Cerebellar cortex (tissue), 1 donor: ENCODE measurements at places on chromosomes 1 and 21.

GRCh38 chr1:156893048-156893953 lies at the start of gene PEAR1:
PEAR1 (plus strand) TSS chr1:156893718; CDS start chr1:156903927, 10,209 bp downstream.
- DNase-seq, result no peak

DNA sequence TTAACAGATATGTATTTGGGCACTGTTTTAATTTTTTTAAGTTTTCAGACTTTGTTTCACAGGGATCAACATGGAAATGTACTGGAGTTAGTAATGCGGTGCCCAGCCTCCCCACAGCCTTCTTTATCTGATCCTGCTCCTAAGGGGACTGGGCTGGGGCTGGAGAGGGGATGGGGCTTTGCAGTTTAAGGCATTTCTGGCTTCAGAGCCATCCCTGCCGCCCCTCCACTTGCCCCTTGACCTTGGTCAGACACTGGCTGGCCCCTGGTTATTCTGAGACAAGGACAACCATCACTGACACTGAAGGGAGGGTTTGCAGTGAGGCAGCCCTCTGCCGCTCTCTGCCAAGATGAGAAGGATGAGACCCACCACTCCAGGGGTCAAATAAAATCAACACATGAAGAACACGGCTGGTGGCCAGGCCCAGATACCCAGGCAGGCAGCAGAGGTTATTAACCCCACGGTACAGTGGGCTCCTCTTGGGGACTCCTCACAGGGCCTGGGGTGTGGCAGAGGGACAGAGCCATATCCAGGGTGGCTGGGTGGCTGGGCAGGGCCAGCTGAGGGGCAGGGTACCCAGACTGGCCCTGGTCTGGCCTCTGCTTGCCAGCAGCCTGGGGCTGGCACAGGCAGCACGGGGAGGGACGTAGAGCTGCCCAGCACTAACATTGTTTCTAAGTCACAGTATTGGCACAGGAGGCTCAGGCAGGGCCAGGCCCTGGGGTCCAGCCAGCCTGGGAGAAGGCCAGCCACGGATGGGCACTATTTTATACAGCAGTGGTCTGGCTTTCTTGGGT lies 7.2 kb upstream of the UBE2U start:
- DNase-seq, result peak; percentile 3

GRCh38 chr1:212315907-212316306 lies 30.7 kb downstream of the PPP2R5A start:
- peak; percentile 22 for DNase-seq

DNA sequence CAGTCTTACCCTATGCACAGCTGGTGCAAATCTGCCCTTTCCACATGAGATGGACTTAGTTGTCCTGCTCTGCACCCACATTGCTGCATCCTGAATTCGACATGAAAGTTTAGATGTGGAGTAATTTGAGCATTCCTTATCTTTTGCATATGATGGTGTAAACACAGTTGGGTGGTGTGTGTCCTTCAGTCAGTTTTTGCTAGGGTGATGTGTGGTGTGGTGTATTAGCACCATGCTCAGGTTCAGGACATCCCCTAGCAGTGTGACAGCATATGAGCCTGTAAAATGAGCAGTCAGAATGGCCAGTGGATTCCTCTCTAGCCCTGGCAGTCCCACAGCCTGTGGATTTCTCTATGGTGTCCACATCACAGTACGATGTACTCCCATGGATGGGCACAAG lies 42.6 kb upstream of the CD101 start:
- no peak for DNase-seq

GRCh38 chr1:222654849-222655248 lies 37.0 kb downstream of the MIA3 start:
- DNase-seq, result peak; percentile 8

GRCh38 chr1:145992502-145992936 lies 3.9 kb downstream of the TXNIP start:
- no peak for DNase-seq

GRCh38 chr1:160362168-160362957 lies 4.5 kb upstream of the NHLH1 start:
- peak; percentile 24 for DNase-seq

DNA sequence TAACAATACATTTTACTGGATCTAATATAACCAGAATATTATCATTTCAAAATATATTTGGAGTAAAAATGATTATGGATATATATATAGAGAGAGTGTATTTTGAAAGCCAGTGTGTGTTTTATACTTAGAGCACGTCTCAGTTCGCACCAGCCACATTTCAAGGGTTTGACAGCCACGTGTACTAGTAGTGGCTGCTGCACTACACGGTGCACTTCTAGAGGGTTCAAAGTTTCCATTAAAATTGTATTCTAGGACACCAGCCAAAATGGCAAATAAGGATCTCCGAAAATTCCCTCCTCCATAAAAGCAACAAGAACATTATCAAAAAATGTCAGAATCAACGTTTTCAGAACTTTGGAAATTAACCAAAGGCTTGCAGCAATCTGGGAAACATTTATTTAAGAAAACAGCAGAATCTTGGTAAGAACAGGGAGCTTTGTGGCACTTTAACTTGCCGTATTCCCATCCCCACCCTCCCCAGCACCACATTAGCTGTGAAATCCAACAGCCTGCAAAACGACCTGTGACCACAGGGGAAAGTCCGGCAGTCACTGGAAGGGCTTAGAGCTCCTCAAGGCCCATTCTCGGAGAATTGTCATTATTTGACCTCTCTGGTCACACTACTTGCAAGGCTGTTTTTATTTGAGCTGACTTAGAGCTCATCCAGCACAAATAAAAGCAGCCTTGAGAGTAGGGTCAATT lies 33.5 kb upstream of the MRPS6 start:
- DNase-seq, result no peak

- no peak for DNase-seq
Observed at GRCh38 chr21:29242201-29242600, 56.5 kb upstream of the BACH1 start.

- no peak for DNase-seq
Observed at GRCh38 chr1:17550729-17551584, 11.5 kb downstream of the ARHGEF10L start.

- no peak for DNase-seq
Observed at GRCh38 chr1:788835-789234, 102.4 kb upstream of the OR4F16 start.

- peak; percentile 19 for DNase-seq
Observed at GRCh38 chr1:240492832-240493440, 119.0 kb downstream of the GREM2 start.

GRCh38 chr1:207813512-207813881 lies 61.6 kb downstream of the CD46 start:
- DNase-seq, result no peak

DNA sequence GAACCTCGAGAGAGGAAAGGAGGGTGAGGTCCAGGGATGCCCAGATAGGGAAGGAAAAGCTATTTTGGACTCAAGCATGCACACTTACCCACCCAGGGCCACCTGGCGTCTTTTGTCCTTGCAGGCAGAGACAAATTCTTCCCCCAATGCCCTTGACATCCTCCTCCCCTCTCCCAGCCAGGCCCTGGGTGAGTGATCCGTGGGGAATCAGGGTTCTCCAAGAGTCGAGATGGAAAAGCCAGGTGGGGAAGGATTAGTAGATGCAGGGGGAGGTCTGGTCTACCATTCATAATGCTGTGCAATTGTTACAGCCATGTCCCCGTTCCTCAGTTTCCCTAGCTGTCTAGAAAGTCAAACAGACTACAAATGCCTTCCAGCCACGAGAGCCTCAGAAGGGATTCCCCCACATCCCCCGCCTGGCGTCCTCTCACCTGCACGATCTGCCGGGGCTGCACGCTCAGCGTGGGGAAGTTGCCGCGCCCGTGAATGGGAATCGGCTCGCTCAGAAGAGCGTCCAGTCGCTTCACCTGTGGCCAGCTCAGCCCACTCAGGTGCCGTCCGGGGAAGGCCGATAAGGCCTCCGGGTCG lies 580 bp downstream of the TENT5B start:
- DNase-seq, result no peak

DNA sequence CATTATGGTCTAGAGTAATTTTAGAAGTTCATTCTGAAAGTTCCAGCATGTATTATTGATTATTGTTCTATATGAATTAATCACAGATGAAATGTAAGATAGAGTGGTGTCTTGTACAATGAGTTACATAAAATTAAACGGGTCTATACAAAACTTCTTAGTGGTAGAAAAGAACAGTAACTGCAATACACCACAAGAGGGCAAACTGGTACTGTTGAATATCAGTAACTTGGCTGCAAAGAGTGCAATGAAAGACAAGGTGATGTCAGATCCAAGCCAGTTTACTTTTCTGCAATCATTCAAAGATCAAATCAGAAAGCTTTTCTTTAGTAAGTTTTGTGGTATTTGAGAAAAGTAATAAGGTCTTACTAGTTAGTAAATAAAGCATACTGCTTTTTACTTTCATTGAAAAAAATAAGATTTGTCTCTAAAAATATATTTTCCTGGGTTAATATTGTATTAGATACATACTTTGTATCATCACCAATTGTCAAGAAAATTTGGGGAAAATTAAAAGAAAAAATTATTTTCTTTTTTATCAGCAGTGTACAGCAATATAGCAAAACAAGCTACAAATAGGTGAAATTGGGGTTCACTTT lies 66.4 kb upstream of the BTG3 start:
- peak; percentile 57 for DNase-seq

DNA sequence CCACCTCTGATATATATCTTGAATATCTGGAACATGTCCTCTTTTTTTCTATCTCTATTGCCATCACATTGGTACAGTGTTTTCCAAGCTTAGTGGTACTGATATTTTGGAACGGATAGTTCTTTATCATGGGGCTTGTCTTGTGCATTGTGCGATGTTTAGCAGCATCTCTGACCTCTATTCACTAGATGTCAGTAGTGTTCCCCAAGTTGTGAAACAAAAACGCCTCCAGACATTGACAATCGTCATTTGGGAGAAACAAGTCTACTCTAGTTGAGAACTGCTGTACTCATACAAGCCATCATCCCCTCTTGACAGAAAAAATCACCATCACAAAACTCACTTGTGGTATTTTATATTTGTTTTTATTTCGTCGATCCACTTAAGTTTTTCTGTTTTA lies 79.7 kb upstream of the CHODL start:
- no peak for DNase-seq

DNA sequence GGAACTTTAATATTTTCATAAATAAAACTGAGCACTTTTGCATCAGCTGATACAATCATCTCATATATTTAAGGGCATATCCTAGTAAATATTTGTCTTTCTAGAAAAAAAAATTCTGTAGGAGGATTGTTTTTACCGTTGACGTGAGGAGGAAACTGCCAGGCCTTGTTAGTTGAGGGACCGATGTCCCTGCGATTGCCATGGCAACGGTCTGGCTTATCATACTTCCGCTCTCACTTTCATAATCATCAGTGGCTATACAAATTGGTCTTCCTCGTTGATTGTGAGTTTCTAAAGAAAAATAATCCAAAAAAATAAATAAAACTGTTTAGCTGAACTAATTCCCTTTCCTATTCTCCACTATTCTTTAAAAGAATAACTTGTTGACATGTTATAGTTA lies 69.3 kb upstream of the ANGPTL3 start:
- no peak for DNase-seq

DNA sequence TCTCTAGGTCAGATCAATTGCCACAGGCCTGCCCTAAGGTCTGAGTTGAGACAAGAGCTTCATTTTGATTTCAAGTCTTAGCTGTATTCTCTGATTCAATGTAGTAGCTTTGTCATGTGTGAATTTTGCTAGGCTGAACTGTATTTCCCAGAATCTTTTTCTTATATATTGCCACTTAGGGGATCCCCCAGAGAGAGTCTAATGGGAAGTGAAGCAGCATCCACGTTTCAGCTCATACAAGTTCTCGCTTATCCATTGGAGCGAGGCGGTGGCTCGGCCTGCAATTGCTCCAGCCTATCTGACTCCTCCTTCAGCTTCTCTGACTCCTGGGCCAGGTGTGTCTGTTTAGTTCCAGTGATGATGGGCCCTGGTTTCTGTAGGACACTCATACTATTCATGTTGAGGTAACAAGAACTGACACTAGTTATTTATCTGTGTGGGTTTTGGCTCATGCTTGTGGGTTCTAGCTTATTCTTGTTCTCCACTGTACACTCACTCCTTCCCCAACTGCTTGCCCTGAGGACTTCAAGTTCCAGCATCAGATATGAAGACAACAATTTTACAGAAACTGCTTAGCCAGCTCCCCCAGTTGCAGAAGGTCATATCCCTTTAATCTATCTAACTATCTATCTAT lies 48.2 kb downstream of the TBX19 start:
- no peak for DNase-seq

DNA sequence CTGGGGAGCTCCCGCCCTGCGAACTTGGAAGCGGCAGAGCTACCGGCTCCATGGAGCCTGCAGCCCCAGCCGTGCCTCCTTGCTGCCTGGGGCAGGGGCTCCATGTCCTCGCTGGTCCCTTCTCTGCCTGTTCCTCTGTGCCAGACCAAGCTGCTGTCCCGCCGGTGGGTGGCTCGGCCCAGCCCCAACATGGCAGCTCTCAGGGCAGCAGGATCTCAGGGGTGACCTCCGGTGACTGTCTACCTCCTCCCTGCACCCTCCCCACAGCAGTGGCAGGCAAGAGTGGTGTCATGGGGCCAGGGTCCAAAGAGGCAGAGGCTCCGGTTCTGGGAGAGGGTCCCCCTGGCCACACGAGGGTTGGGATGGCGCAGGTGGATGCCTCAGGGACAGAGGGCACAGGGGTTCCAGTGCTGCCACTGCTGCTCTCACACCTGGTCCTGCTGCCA lies 45.8 kb downstream of the ATP6V1G3 start:
- DNase-seq, result no peak

DNA sequence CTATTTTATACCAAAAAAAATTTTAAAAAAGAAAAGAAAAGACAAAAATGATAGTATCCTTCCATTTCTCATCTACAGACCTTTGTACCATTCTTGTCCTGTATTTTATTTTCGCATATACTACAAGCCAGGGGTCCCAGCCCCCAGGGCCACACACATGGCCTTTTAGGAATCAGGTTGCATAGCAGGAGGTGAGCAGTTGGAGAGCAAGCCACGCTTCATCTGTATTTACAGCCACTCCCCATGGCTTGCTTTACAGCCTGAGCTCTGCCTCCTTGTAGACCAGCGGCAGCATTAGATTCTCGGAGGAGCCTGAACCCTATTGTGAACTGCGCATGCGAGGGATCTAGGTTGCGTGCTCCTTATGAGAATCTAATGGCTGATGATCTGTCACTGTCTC lies 39.8 kb downstream of the RASSF5 start:
- no peak for DNase-seq

DNA sequence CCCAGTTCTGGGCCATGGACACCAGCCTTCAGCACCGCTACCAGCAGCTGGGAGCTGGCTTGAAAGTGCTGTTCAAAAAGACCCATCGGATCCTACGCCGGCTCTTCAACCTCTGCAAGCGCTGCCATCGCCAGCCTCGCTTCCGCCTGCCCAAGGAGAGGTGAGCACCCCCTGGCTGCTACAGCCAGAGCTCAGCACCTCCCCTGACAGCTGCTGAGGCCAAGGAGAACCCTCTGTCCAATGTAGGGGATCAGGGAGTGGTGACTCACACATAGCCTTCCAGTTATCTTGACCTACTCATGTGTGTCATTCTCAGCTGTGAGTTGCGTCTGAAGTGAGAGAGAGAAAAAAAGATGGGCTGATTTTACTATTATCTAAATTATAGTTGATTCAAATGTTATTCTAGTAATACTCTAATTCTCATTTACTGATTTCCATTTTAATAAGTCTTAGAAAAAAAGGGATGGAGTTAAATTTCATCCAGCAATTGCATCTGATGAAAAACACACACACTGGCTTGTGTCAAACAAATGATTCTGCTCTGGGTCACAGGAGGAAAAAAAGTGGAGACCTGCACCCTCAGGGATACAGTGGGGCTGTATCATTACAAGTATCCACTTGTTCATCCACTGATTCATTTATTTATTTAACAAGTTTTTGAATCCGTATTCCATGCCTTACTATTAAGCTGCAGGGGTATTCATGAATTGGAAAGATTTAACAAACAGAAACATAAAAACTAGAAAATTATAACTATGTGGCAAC lies 108.0 kb downstream of the BRINP2 start:
- no peak for DNase-seq

- DNase-seq, result no peak
Observed at GRCh38 chr1:224157316-224157715, 25.7 kb upstream of the DEGS1 start.
